ENCODE measurements at places on chromosomes 3 and 15.

DNA sequence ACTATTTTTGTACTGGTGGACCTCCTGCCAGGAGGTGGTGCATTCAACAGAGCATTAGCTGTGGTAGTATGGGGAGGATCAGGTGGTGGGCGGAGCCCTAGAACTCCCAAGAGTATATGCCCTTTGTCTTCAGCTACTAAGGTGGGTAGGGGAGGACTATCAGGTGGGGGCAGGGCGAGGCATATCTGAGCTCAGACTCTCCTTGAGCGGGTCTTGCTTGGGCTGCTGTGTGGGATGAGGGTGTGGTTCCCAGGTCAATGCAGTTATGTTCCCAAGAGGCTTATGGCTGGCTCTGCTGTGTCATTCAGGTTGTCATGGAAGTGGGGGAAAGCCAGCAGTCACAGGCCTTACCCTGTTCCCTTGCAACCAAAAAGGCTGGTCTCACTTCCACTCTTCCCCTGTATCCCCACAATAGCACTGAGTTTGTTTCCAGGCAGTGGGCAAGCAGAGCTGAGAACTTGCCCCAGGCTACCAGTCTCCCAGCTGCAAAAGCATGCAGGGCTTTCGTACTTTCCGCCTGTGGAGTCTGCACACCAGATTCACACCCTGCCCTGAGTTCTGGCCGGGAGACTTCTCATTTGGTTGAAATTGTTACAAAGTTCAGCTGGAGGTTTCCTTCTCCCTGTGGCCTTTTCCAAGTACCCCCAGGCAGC, 93.7 kb upstream of the DPPA4 start:
- DNase-seq = no peak

- DNase-seq = no peak
Observed at GRCh38 chr3:59605944-59606534, 556.2 kb upstream of the CFAP20DC start.

DNA sequence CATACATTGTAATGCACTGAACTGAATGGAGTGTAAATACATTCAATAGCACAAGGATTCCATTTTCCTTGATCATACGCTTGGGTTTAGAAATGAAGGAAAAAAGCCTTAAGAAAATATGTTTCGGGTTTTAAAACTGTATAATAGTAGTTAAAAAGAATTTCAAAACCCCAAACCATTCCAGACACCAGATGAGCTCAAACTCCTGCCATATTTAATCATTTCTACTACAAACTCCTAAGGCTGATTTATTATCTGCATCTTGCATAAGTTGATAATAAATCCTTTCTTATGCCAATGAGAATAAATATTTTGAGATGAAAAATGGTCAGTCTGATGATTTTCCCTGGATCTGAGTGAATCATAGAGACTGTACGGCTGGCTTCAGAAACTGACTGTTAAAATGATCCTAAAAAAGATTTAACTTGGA, 51.0 kb downstream of the NR1D2 start:
- DNase-seq = no peak

DNA sequence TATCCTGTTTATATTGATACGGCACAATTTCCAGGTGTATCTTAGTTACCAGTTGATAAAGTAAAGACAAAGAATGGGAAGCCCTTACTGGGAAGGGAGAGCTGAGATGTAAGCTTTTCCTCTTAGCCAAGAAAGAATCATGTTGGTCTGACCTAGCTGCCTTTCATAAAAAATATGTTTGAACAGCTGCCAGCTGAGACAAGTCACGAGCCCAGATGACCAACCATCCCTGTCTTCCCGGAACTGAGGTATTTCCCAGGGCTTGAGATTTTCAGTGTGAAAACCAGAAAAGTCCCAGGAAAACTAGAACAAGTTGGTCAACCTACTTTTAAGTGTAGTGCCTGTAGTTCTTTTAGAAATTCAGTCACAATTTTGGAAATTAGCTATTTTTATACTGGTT, 3.6 kb upstream of the MYH15 start:
- DNase-seq = no peak

DNA sequence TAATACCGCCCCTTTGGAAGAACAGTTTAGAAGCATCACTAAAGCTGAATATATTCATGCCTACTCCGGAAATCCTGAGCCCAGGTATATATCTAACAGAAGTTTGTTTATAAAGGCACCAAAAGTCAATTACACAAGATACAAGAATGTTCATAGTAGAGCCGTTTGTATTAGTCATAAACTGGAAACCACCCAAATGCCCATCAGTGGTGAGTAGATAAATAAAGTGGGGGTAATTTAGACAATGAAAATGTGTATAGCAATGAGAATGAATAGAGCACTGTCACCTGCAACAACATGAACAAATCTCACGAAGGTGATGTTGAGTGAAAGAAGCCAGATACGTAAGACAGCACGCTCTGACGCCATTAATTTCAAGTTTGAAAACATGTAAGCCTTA, 68.3 kb upstream of the GLCE start:
- no peak for DNase-seq

GRCh38 chr3:144770915-144771351, 799.3 kb downstream of the DIPK2A start:
- no peak for DNase-seq

GRCh38 chr15:62972814-62973213, 69.7 kb upstream of the TPM1 start:
- DNase-seq = peak; percentile 36

- DNase-seq = no peak
Observed at GRCh38 chr15:65026756-65027155, 2.7 kb downstream of the MTFMT start.

GRCh38 chr3:188553569-188553968, 399.6 kb downstream of the LPP start:
- DNase-seq = no peak
